ENCODE measurements at places on chromosomes 1 and 21. TPM values are rescaled to one million over a fixed set of nuclear protein-coding genes. Genes with fewer than 3 reads are reported as not detected.

DNA sequence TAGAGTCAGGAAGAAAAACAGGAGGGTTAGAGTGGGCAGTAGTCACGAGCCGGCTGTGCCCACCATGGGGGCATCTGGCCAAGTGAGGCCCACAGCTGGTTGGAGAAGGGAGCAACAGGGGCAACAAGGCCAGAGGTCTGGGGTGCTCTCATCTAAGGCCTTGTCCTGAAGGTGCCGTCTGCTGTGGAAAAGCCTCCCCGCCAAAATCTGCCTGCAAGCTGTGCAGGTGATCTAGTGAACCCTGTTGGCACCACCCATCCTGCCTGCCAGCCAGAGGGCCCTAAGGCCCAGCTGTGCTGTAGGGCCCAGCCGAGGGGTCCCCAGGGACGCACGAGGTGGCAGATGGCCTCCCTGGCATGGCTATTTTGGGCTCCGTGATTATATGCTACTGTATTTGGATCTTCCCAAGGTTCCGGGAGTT, 51.3 kb downstream of the LGR6 start:
- H3K27me3 ChIP-seq, result no peaks in the 10 kb centered on the region
- no peak for DNase-seq
- H3K4me1 ChIP-seq, result no peaks in the 10 kb centered on the region
- no peak overlapping the region for H3K27ac ChIP-seq
- H3K4me3 ChIP-seq, result no peak overlapping the region

The WNT9A gene
- 6.8 TPM for total RNA-seq

The A3GALT2 gene
- total RNA-seq, result not detected

The TMEM81 gene
- 0.26 TPM for total RNA-seq

GRCh38 chr1:6385488-6386191, 7.9 kb downstream of the ACOT7 start:
- H3K36me3 ChIP-seq, result no peaks in the 10 kb centered on the region
- no peaks in the 10 kb centered on the region for H3K4me1 ChIP-seq
- peak; percentile 51 for DNase-seq
- no peaks in the 10 kb centered on the region for H3K27me3 ChIP-seq

The FAF1 gene
- 64.9 TPM for total RNA-seq

GRCh38 chr1:119917304-119918055, 21.2 kb upstream of the ADAM30 start:
- H3K27ac ChIP-seq, result no peak overlapping the region
- no peak overlapping the region for H3K4me3 ChIP-seq
- no peaks in the 10 kb centered on the region for H3K4me1 ChIP-seq
- H3K36me3 ChIP-seq, result no peaks in the 10 kb centered on the region

- H3K27ac ChIP-seq, result no peak overlapping the region
- DNase-seq, result no peak
- no peaks in the 10 kb centered on the region for H3K4me1 ChIP-seq
- H3K4me3 ChIP-seq, result no peak overlapping the region
- H3K27me3 ChIP-seq, result no peaks in the 10 kb centered on the region
- no peaks in the 10 kb centered on the region for H3K36me3 ChIP-seq
Observed at GRCh38 chr1:7326366-7326765, 444.7 kb upstream of the VAMP3 start.

The SAMD11 gene
- total RNA-seq, result 1.0 TPM

The AGT gene
- 4.0 TPM for total RNA-seq

The CPLANE2 gene
- 5.1 TPM for total RNA-seq

The S1PR1 gene
- total RNA-seq, result 55.6 TPM

- no peaks in the 10 kb centered on the region for H3K27me3 ChIP-seq
- H3K27ac ChIP-seq, result no peak overlapping the region
- H3K4me1 ChIP-seq, result no peaks in the 10 kb centered on the region
Observed at GRCh38 chr1:43275826-43276620, 6.2 kb downstream of the TMEM125 start.

GRCh38 chr21:32370998-32371766, 21.6 kb downstream of the URB1 start:
- H3K27me3 ChIP-seq, result no peaks in the 10 kb centered on the region
- H3K36me3 ChIP-seq, result no peaks in the 10 kb centered on the region
- peak overlapping the region; percentile 92 for H3K27ac ChIP-seq
- H3K4me3 ChIP-seq, result no peak overlapping the region
- H3K4me1 ChIP-seq, result peaks cover 14% of the 10 kb centered on the region

DNA sequence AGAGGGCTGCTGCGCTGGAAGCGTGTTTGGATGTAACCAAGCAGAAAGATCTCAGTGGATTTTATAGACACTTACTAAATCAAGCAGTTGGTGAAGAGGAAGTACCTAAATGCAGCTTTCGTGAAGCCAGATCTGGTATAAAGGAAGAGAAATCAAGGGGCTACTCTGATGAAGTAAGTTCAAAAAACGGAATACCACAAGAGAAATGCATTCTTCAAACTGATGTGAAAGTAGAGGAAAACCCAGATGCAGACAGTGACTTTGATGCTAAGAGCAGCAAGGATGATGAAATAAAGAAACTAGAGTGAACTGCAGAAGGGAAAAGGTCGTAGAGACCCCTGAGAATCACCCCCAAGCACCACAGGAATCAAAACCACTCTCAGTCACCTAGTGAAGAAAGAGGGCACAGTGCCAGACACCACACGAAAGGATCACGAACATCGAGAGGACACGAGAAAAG, 40.8 kb upstream of the NEXN start:
- no peak overlapping the region for H3K4me3 ChIP-seq
- no peak overlapping the region for H3K27ac ChIP-seq
- no peaks in the 10 kb centered on the region for H3K36me3 ChIP-seq
- no peaks in the 10 kb centered on the region for H3K4me1 ChIP-seq
- no peaks in the 10 kb centered on the region for H3K27me3 ChIP-seq

The SPOCD1 gene
- 1.5 TPM for total RNA-seq

- no peak for DNase-seq
- no peaks in the 10 kb centered on the region for H3K27me3 ChIP-seq
- H3K4me1 ChIP-seq, result no peaks in the 10 kb centered on the region
- H3K27ac ChIP-seq, result no peak overlapping the region
Observed at GRCh38 chr1:40627987-40628902, 37.2 kb downstream of the RIMS3 start.

DNA sequence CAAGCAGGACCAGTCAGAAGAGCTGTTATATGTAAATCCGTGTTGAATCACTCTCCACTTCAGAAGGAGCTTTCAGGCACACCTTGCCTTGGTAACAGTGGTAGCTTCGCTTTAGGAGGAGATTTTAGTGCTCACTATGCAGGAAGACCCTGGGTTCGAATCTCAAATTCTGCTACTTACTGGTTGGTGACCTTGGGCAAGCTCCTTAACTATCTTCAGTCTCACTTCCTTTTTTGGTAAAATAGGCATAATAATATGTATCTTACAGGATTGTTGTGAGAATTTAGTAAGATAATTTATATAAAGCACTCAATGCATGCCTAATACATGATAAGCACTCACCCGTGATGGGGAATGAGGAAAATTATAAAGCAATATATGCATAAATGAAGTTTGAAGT, 46.7 kb upstream of the GPR52 start:
- no peaks in the 10 kb centered on the region for H3K36me3 ChIP-seq
- H3K4me3 ChIP-seq, result no peak overlapping the region
- no peak for DNase-seq
- H3K27me3 ChIP-seq, result no peaks in the 10 kb centered on the region
- H3K27ac ChIP-seq, result no peak overlapping the region

DNA sequence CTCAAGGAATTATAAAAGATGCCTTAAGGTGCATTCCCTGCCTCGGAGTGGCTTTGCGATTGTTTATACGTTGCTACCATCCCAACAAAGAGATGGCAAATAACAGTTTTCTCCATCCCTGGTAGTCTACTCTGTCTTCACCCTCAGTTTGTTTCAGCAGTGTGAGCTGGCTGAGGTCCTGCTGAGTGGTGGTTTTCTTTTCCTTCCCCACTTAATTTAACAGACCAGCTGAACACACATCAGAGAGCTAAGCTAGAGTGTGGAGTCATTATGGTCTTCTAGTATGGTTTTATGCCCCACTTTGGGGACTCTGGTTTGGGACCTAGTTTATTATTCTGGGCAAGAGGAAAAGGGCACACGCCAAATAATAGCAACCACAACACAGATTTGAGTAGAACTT, 2.2 kb downstream of the PIGV start:
- H3K4me1 ChIP-seq, result peaks cover 5% of the 10 kb centered on the region
- no peaks in the 10 kb centered on the region for H3K27me3 ChIP-seq
- no peak overlapping the region for H3K27ac ChIP-seq
- H3K36me3 ChIP-seq, result no peaks in the 10 kb centered on the region
- no peak for DNase-seq

GRCh38 chr1:214136324-214136919, 144.5 kb upstream of the SMYD2 start:
- no peaks in the 10 kb centered on the region for H3K36me3 ChIP-seq
- no peak overlapping the region for H3K27ac ChIP-seq
- DNase-seq, result no peak
- H3K4me1 ChIP-seq, result no peaks in the 10 kb centered on the region
- H3K4me3 ChIP-seq, result no peak overlapping the region

The MEAF6 gene
- 60.4 TPM for total RNA-seq

DNA sequence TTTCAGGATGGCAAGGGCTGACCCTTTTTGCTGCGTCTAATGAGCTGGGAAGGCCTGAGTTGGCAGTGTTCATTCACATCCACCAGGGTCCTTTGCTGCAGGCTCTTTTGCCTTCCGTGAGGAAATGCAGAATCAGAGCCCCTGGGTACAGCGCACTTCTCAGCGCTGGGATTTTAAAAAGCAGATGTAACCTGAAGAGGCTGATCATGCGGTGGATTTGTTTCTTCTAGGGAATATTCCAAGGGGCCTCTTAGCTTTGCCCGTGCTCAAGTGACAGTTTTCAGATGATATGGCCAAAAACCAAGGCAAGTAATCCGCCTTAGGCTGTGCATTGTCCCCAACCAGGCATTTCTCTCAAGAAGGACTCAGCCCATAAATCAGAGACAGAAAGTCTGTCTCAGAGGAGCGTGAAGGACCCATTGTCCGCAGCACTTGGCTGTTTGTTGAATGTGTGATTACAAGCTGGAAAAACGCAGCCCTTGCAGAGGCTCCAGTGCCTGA, 237.6 kb downstream of the PTPRC start:
- H3K27me3 ChIP-seq, result no peaks in the 10 kb centered on the region
- no peaks in the 10 kb centered on the region for H3K4me1 ChIP-seq
- no peak for DNase-seq
- no peaks in the 10 kb centered on the region for H3K36me3 ChIP-seq
- H3K4me3 ChIP-seq, result no peak overlapping the region
- H3K27ac ChIP-seq, result no peak overlapping the region

DNA sequence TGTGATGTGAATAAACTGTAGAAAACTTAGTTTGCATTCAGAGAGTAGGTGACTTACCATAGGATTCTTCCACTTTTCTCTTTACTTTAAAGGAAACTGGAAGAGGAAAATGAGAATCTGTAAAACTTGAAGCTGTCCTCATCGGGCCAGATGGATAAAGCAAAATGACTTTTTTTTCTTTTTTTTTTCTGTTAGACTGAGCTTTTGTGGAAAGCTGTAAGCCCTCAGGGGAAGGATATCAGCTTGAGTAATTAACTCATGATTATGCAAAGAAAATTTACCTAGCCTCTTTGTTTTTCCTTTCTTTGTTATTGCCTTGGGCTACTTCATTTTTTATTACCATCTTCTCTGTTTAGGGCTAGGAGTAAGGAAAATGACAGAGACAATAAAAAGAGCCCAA, 53.4 kb downstream of the DPH5 start:
- DNase-seq, result no peak
- H3K27ac ChIP-seq, result no peak overlapping the region
- no peak overlapping the region for H3K4me3 ChIP-seq

DNA sequence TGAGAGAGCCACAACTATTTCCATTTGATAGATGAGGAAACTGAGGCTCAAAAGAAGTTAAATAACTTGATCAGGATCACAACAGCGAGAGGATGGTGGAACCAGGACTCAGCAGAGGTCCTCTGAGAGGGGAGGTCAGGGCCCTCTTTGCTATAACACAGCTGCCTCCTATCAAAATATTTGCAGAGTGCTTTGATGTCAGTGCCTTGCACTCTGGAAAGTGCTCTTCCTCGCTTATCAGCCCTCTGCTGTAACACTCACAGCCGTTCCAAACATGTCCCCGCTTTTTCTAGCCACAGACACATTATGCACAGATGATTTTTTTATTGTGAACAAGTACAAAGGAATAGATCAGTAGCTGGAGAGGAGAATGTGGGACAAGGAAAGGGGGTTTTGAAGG, 71.8 kb upstream of the ARHGAP29 start:
- no peak overlapping the region for H3K27ac ChIP-seq
- DNase-seq, result no peak
- H3K4me1 ChIP-seq, result no peaks in the 10 kb centered on the region
- H3K27me3 ChIP-seq, result no peaks in the 10 kb centered on the region

- H3K4me1 ChIP-seq, result peaks cover 21% of the 10 kb centered on the region
- H3K27me3 ChIP-seq, result no peaks in the 10 kb centered on the region
- no peaks in the 10 kb centered on the region for H3K36me3 ChIP-seq
- DNase-seq, result peak; percentile 85
- no peak overlapping the region for H3K4me3 ChIP-seq
Observed at GRCh38 chr1:37676281-37677142, 15.8 kb upstream of the CDCA8 start.

DNA sequence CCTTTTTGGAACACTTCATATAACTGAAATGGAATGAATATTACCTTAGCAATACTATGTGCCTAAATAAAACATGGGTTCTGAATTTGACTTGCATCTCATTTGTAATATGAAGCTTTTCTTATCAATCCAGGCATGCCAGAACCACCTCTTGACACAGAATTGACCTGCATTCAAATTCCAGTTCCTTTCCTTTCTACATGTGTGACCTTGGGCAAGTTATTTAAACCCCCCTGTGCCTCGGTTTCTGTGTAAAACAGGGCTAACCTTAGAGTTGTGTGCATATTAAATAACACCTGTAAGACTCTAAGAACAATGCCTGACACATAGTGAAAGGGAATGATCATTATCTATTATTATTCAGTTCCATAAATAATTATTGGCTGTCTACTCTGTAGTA, 2.0 kb upstream of the NOS1AP start:
- H3K27me3 ChIP-seq, result no peaks in the 10 kb centered on the region
- no peak overlapping the region for H3K4me3 ChIP-seq
- no peaks in the 10 kb centered on the region for H3K36me3 ChIP-seq
- H3K4me1 ChIP-seq, result peaks cover 9% of the 10 kb centered on the region
- no peak for DNase-seq

Data from uterus (tissue), 4 donors.